Natural killer cell (primary cell): ENCODE measurements at places on chromosomes 1 and 21. TPM values are rescaled to one million over a fixed set of nuclear protein-coding genes. Genes with fewer than 3 reads are reported as not detected.

CRNN gene
- not detected for total RNA-seq

UBASH3A gene
- 0.66 TPM for total RNA-seq

ACTN2 gene
- total RNA-seq, result not detected

MCOLN2 gene
- total RNA-seq, result 3.8 TPM

- no peak for DNase-seq
Measured at GRCh38 chr1:152048416-152049009, 11.7 kb upstream of the S100A11 start.

- DNase-seq, result no peak
Measured at GRCh38 chr1:191174298-191174697, 696.6 kb upstream of the BRINP3 start.

GRCh38 chr1:104264521-104264920, 514.8 kb downstream of the AMY1C start:
- no peak for DNase-seq

DNA sequence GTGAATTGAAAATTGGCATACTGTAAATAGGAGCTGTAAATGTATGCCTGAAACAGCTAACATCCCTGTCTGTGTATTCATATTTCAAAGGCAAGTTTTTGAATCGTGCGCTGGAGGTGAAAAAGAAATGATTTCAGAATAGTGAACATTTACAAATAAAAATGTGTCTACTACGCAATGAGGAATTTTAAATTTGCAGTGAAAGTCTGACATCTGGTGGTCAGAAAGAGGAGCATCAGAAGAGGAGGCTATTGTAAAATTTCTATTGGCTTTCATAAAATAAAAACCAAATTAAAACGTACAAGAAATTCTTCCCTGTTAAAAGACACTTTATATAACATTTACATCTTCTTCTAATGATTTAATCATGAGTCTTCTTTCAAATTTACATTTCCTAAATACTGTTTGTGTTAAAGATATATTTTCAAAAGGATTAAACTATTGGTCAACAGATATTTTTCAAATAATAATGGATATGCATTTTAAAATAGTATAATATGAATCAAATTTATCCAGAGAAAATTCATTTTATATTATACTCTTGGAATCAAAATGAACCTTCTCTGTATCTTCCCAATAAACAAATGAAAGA, 113.7 kb upstream of the RRP15 start:
- DNase-seq, result no peak

GRCh38 chr1:38476850-38477178, 382.8 kb downstream of the RRAGC start:
- no peak for DNase-seq

DNA sequence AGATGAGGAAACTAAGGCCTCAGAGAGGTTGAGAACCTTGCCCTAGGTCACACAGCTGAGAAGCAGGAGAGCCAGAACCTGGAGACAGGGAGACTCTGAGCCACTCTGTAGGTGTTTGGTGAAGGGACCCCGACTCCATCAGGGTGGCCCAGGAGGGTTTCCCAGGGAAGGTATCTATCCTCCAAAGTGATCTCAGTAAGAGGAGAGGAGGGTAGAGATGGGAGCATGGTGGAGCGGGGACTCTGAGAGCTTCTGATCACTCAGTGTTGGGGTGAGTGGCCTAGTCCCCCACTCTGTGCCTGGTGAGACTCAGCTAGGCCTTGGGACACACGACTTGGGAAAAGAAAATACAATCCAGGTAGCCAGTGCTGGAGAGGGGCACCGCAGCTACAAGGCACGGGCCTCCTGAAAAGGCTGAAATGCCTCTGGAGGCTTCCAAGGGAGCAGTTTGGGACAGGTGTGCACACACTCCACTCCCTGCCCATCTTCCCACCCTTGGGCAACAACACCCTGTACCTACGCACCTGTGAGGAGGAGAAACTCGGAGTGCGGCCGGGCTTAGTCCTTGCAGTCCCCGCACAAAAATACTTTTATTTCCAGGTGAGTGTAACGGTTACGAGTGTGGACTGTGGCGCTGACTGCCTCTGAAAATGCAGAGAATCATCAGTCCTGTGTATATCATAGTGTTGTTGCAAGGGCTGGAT, 80.8 kb downstream of the CAMK2N1 start:
- DNase-seq, result no peak

DNA sequence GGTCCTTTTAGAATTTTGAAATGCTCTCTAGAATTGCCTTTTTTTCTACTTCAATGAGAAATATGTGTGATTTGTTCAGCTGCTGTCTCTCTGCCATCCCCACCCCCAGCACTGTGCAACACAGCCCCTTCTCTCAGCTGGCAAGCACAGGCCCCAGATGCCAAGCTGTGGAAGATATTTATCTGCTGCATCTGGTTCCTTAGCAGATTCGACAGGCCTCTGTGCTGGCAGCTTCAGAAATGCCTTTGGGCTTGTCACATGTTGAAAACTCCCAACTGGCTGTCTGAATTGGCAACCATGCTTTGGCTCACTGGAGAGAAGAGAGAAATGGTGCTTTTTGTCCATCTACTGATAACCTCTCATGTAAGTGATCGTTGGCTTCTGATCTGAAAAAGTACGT, 206.7 kb upstream of the C1orf87 start:
- DNase-seq, result no peak

GRCh38 chr1:67110352-67110751, 24.4 kb downstream of the C1orf141 start:
- DNase-seq, result no peak

GRCh38 chr1:7769673-7770412, 1.3 kb upstream of the VAMP3 start:
- DNase-seq, result no peak

DNA sequence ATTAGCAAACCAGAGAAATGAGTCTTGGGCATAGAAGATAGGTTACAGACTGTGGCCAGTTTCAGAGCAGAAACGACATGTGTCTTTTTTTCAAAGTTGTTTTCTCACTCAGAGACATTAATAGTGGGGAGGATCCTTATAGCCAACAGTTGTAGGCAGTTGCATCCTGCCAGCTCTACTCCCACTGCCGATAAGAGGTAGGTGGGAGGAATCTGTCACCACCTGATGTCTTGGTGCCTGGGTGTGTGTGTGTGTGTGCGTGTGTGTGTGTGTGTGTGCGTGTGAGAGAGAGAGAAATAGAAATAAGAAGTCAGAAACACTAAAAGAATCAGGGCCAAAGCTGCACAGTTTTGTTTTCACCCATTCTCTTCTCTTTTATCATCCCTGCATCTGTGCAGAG, 219.5 kb downstream of the ZP4 start:
- no peak for DNase-seq
